ENCODE measurements at places on chromosomes 6 and 20.

- no peak for DNase-seq
These were observed 100.8 kb downstream of the MOXD1 start for GRCh38 chr6:132300323-132300949.

DNA sequence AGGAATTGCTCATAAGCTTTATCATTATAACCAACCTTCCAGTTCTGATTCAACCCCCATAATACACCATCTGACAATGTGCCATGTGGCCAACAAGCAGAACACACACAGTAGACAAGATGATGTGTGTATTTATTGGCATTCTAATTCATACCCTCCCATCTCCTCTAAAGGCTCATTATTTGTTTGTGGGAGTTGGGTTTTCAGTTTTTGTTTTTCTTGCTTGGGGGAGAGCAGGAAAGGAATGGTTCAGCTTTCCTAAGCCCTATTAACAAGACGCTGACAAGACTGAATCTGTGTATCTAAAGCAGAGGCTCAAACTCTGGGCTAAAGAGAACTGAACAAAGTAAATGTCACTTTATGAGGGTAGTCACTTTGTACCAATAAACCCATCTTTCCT, 36.8 kb downstream of the EPB41L2 start:
- DNase-seq = no peak

DNA sequence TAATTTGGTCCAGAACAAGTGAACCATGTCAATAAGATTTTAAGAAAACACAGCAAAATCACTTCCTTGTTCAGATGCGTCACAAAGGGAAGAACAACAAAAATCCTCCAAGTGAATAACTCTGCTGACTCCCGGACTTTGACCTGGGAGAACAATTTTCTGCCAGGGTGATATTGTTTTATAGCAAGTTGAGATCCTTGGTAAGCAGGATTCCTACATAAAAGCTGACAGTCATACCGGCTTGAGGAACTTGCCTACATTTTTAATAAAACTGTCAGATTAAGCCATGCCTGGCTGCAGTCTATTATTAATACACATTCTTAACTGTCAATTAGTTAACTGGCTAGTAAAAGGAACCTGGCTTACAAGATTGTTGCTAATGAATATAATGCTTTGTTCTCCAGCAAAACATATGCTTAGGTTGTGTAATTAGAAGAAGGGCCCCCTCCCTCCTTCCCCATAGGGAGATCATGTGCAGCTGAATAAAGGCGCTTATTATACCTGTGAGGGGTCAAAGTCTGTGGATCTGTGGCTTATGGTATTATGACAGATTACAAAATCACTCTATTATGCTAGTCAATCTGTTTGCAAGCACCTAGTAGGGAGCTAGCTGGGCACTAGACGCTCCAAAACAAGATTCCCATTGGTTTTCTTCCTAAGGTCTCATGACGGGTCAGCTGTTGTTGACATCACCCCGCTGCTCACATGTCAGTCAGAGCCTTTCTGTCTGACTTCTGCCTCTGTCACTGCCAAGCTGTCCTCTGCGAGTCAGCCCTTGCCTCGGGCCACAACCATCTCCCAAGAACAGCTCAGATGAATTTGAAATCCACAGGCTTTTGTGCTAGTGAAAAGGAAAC, 44.6 kb upstream of the SEC63 start:
- no peak for DNase-seq

- no peak for DNase-seq
These were observed 278.5 kb downstream of the CDKAL1 start for GRCh38 chr6:20812776-20813175.

All from ovary (tissue), 10 donors.